ENCODE measurements at places on chromosomes 6 and 20.

- DNase-seq = peak; percentile 72
Observed at GRCh38 chr6:35046862-35047261, 94.3 kb downstream of the TCP11 start.

DNA sequence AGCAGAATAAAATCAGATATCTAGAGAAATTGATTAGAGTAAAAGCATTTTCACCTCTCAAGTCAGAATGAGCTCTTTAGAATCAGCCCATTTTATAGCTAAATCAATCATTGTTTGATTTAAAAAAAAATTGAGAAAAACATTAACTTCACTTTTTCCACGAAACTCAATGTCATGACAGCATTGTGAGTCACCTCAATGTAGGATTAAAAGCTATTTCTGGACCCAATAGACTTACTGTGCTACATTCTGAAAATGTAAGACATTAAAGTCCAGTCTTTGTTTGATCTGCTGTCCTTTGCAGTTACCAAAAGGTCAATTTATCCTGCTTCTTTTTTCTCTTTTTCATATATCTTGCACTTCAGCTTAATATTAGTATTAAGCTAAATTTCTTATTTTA, 519.4 kb upstream of the ZNF337 start:
- DNase-seq = no peak

DNA sequence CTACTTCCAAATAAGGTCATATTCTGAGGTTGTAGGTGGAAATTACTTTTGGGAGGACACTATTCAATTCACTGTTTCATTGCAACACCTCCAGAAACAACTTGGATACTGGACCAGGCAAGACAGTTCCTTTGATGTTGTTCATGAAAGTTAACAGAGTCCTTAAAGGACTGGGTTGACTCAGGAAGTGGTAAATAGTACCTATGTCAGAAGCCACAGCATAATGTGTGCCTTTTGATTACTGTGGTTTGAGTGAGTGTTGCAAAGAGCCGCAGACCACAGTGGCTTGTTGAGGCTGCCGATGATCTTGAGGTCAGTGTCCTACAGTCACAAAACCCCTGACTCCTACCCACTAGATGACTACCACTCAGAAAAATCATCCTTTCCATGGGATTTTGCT, 10.9 kb downstream of the IL20RA start:
- no peak for DNase-seq

GRCh38 chr20:10023911-10024310, 10.9 kb upstream of the ANKEF1 start:
- no peak for DNase-seq

- DNase-seq = no peak
Observed at GRCh38 chr20:60630609-60631008, 621.5 kb upstream of the CDH4 start.

DNA sequence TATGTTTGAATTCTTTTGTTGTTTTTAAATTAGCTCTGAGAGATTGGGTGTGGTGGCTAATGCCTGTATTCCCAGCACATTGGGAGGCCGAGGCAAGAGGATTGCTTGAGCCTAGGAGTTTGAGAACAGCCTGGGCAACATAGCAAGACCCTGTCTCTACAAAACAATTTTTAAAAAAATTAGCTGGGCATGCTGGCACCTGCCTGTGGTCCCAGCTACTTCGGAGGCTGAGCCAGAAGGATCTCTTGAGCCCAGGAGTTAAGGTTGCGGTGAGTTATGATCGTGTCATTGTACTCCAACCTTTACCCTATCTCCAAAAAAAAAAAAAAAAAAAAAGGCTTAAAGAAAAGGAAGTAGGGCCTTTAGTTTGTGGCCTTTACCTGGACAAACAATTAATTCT, 22.9 kb downstream of the DHX35 start:
- no peak for DNase-seq

GRCh38 chr6:35920793-35921732, at the start of gene SRPK1:
TSS of gene SRPK1 (minus strand) at chr6:35921098. CDS start at chr6:35921056, 42 bp downstream.
- DNase-seq = peak; percentile 93

GRCh38 chr6:130922922-130923321, 95.7 kb downstream of the SMLR1 start:
- no peak for DNase-seq

DNA sequence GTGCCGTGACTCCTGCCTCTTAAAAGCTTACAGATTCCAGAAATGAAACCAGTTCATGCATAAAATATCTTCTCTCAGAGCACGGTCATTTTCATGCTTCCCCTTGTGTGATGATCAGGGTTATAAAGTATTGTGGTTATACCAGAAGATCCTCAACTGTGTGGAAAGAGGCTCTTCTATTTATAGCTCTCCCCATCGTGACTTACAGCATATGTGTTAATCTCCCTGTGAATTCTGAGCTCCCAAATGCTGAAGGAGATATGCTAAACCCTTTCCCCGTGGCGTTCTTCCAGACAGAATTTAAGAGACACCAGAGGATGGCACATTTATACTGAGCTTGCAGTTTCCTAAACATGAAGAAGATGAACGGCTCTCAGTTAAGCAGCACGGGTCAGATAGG, 158.8 kb downstream of the CDH26 start:
- peak; percentile 39 for DNase-seq

DNA sequence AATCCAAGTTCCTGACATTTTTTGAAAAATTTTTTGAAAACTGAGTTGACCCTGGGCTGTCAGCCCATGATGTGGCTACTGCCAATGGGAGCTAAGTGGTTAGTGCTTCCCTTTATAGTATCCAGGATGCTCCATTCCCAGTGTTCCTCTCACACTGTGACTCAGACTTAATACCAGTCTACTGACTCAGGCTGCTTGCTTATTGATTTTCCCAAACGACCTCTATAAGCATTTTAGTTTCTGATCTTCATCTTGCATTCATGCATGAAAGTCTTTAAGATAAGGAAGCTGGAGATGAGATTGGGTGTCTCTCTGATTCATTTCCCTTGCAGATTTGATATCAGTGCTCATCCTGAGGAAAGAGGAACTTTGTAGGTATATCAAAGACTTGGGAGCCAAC, 560.0 kb downstream of the TBC1D32 start:
- DNase-seq = no peak

DNA sequence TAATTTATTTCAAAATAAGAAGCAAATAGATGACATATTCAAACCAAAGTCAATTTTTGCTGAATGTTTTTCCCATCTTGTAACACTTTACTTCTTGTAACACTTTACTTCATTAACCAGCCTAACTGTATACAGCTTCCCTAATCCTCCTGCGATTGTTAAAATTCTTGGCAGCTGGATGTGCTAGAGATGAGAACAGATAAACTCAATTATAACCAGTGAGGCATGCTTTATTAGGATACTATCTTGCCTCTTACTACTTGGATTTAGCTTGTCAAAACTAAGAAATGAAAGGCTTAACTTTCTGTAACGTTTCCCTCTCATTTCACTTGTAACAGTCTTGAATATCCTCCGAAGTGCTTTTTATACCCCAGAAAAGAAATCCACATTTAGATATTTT, 94.1 kb upstream of the BMP5 start:
- peak; percentile 80 for DNase-seq

GRCh38 chr20:9677100-9677623, 161.7 kb downstream of the PAK5 start:
- no peak for DNase-seq

DNA sequence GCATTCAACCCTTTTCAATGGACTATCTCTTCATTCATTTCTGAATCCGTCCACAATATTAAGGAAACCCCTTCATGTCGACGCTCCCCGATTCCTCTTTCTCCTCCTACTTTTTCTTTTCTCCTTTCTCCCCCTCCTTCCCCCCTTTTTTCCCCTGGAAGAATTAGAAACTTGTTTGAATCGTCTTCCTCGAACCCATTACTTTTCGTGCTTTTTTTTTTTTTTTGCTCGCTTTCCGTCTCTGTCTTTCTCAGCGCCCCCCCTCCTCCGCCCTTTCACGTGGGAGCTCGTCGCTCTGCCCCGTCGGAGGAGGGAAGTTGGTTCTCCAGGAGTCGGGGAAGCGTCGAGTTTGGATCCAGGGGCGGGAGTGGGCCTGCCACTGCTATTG, 2.3 kb upstream of the NKX2-2 start:
- DNase-seq = peak; percentile 59

DNA sequence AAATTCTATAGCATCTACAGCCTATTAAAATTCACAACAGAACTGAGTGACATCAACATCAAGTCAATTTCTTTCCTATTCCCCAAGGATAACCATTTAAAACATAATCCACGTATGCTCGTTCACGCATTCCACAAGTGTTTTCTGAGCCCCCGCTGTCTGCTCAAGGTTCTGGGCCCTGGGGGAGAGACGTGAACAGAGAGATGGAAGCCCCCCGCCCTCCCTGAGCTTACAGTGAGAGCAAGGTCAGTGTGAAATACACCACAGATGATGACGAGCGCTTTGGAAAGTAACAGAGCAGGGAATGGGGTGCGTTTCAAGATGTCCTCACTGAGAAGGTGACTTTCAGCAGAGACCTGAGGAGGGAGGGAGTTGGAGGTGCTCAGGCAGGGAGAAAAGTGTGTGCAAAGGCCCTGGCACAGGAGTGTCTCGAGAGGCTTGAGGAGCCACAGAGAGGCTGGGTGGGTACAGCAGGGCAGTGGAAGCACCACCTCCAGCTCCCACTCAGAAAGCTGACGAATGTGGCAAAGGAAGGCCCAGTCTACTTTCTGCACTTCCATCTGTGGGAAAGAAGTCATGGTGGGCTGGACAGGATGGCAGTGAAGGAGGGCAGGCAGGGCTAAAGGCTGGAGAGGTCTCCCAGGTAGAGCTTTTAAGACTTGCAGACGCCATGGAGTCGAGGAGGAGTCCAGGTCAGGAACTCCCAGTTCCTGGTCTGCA, 88.3 kb downstream of the DLL1 start:
- DNase-seq = no peak

DNA sequence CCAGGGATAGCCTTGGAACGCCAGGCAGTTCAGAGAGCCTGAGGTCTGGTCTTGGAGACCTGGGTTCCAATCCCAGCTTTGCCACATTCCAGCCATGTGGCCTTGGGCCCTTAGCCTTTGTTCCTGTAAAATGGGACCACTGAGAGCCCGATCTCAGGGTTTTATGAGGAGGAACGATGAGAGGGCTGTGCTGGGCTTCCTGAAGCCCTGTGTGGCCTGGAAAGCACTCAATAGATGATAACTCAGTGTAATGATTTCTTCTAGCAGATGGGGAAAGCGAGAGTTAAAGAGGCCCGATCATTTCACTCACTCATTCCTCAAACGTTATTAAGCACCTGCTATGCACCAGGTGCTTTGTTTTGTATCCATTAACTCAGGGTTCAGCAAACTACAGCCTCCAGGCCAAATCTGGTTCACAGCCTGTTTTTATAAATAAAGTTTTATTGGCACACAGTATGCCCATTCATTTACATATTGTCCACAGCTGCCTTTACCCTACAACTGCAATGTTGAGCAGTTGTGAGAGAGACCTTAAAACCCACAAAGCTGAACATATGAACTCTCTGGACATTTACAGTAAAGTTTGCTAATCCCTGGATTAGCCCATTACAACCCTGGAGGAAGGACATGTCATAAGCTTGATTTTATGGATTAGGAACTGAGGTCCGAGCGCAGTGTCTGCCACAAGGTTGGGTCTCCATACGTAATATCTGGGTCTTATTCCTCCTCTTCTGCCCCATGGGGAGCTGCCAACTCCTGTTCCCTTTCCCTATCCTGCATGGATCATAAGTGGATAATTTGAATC, 90.4 kb downstream of the CEBPB start:
- DNase-seq = no peak

- DNase-seq = no peak
Observed at GRCh38 chr20:58011106-58011946, 217.1 kb downstream of the ANKRD60 start.

DNA sequence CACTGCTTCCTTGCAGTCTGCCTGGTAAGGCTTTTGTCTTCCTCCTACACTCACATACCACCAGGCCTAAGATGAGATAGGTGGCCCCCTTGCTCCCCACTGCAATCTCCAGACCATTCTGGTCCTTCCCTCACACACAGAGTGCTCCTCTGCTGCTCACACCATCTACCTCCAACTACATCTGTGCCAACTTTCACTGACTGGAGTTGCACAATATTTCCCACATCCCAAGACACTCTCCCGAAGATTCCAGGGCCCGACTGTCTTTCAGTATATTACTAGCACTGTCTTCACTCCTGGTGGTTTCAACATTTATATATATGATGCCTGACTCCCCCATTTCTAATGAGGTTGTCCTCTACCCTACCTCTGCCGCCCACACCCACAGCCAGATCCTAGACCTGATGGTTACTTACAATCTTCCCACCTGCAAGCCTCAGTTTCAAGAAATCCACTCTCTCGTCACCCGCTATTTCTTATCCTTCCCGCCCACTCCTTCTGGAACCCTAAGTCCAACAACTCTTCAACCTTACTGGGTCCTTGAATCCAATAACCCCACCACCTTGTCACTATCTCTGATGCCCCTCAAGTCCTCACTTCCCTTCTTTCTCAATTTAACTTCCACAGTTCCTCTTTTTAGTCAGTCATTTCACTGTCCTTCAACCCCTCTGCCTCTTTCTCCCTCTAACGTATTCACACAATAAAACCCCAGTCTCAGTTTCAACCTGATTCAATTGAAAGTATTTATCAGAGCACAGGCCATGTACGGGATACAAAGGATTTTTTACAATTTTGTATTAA, 21.6 kb downstream of the RALGAPA2 start:
- no peak for DNase-seq

DNA sequence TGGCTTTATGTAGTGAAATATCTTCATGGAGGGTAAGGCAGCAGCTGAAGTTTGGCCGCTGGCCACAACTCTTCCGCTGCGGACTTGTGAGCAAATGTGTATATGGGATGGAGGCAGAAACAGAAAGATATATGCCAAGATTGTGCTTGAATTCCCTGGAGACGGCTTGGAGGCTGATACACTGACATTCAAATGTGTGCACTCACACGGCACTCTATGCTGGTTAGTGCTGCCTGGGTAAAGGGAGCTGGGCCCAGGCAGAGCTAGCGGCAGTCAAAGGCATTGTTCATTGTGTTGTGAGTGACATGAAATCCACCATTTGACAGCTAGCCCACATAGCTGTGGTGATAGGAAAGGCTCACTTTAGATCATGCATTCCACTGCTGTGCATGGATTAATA, 202.7 kb downstream of the CLIC5 start:
- no peak for DNase-seq

DNA sequence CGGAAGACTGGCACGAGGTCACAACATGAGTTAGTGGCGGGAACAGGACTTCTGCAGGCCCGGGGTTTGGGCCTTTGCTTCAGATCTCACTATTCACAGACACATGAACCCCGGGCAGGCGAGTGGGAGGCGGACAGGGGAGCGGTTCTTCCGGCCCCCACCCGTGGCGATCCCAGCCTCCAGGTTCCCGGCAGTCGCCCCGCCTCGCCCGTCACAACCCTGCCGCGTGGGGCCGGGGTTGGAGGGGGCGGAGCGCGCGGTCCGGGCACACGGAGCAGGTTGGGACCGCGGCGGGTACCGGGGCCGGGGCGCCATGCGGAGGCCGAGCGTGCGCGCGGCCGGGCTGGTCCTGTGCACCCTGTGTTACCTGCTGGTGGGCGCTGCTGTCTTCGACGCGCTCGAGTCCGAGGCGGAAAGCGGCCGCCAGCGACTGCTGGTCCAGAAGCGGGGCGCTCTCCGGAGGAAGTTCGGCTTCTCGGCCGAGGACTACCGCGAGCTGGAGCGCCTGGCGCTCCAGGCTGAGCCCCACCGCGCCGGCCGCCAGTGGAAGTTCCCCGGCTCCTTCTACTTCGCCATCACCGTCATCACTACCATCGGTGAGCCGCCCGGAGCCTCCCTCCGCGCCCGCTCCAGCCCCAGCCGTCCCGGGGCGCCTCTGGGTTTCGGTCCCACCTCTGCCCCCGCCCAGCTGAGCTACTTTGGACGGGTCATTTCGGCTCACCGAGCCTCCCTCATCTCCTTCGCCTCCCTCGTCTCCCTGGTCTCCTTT, at the start of gene KCNK15:
KCNK15 (plus strand) TSS at position 268 of the 769 bp plus-strand sequence; CDS start at position 314, 46 bp downstream.
- DNase-seq = no peak

- DNase-seq = peak; percentile 85
Observed at GRCh38 chr6:166736634-166737033, 109.6 kb upstream of the RPS6KA2 start.
